ENCODE measurements at places on chromosomes 4 and X. TPM values are rescaled to one million over a fixed set of nuclear protein-coding genes. Genes with fewer than 3 reads are reported as not detected.

The ARSD gene
- 6.7 TPM for total RNA-seq

The SLC49A3 gene
- 2.9 TPM for total RNA-seq

The NSG1 gene
- total RNA-seq, result 1.6 TPM

The SLC25A5 gene
- total RNA-seq, result 821 TPM

The UNC5C gene
- 0.72 TPM for total RNA-seq

The MGARP gene
- total RNA-seq, result 0.14 TPM

The TLR6 gene
- total RNA-seq, result 0.22 TPM

The LIMCH1 gene
- 15.5 TPM for total RNA-seq

Data from epithelial cell of proximal tubule (primary cell).